Caki2 (cell line): ENCODE measurements at places on chromosomes 1 and 21.

- no peak for DNase-seq
Measured at GRCh38 chr1:221776495-221777301, 34.8 kb upstream of the DUSP10 start.

- DNase-seq = no peak
Measured at GRCh38 chr1:94778808-94779207, 41.3 kb upstream of the SLC44A3 start.

- DNase-seq = no peak
Measured at GRCh38 chr21:33572350-33572749, 16.1 kb downstream of the DONSON start.

DNA sequence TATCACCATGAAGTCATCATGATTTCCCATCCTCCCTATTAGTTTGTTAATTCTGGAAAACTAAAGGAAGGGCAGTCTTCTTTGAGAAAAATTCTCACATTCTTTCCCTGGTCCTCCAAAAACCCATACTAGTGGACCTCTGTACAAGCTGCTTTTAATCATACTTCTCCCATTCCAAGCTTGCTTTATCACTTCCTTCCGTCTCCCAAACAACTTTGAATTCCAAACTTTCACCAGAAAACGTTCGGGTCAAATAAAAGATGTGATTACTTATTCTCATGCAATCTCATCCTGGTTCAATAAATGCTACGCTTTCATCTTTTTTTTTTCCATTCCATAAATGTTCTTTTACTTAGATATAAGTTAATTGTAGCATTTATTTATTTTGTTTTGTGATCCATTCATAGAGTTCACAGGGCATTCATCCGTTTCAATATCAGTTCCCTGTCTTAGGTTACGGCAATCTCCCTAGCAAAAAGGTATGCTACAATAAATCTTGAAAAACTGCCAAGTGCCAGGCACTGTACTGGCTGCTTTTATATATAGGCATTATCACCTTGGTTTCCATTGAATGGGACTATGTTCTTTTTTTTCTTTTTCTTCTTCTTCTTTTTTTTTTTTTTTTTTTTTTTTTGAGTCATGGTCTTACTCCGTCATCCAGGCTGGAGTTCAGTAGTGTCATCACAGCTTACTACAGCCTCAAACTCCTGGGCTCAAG is 100.2 kb upstream of the GREM2 start:
- DNase-seq = peak; percentile 48

GRCh38 chr1:228045871-228046270 is 36.6 kb upstream of the ARF1 start:
- no peak for DNase-seq

GRCh38 chr1:36565576-36566501 is 83.1 kb upstream of the CSF3R start:
- no peak for DNase-seq

- DNase-seq = no peak
Measured at GRCh38 chr1:91226741-91227140, 177.9 kb downstream of the HFM1 start.

DNA sequence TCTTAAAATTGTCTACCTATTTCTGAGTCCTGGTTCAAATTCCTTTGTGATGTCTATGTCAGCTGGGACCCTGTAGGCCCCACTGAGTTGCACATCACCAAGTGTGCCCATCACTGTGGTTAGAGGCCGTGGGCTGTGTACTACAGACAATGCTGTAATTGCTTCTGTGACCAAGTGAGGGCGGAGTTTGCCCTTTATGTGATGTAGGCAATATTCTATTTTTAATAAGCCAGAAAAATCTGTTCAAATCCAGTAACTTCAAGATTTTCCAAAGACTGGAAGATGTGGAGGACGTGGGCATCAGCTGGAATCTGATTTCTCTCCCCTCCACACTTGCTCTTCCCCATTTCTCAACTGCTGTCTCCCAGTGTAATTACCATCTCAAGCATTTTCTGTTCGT is 215.4 kb downstream of the PBX1 start:
- DNase-seq = no peak

- no peak for DNase-seq
Measured at GRCh38 chr1:84861988-84862644, 30.9 kb downstream of the LPAR3 start.

- no peak for DNase-seq
Measured at GRCh38 chr1:186849271-186849671, 20.5 kb downstream of the PLA2G4A start.

GRCh38 chr1:44390277-44390676 is 14.8 kb upstream of the RNF220 start:
- DNase-seq = peak; percentile 14

GRCh38 chr1:23997812-23998211 is 17.7 kb upstream of the SRSF10 start:
- no peak for DNase-seq

GRCh38 chr1:7657287-7658016 is 113.6 kb upstream of the VAMP3 start:
- DNase-seq = no peak

DNA sequence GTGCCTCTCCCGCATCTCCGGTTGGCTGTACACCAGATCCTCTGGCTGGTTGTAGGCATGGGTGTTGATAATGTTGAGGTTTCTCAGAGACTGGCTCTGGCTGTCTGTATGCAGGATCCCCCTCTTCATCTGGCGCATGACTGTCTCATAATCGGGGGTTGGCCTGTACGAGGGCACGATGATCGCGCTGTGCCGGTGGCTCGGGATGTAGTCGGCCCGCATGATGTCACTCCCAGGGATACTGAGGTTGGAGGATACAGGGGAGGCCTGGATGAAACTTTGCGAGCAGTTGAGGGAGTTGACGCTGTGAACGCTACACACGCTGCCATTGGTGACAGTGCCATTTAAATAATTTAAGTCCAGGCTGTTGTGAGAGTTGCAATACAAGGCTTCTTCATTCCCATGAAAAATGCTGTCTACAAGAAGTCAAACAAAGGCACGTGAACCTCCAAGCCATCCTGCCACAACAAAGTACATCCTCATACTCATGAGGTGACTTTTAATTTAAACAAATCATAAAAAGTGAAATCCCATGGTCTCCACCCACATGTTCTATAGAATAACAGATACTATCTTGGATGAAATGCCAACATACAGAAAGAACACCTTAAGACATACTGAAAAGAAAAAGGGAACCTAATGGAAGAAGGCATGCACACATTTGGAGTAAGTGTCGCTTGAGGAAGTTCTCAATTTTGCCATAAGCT is 103.6 kb downstream of the SMYD2 start:
- no peak for DNase-seq

DNA sequence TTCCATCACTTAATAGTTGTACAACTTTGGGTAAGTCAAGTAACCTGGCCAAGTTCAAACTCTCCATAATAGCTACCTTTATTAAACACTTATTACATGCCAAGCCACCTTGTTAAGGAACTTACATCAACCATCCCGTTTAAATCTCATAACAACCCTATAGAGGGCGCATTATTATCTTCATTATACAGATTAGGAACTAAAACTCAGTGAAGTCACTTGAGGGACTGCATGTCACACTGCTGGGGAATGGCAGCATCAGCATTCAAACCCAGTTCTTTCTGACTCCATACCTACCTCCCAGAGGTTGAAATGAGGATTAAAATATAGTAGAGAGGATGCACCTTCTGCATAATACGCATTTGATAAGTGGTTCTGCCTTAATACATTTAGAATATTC is 47.1 kb upstream of the PLA2G2C start:
- DNase-seq = no peak

- peak; percentile 69 for DNase-seq
Measured at GRCh38 chr1:203038217-203038741, 12.0 kb downstream of the PPFIA4 start.

DNA sequence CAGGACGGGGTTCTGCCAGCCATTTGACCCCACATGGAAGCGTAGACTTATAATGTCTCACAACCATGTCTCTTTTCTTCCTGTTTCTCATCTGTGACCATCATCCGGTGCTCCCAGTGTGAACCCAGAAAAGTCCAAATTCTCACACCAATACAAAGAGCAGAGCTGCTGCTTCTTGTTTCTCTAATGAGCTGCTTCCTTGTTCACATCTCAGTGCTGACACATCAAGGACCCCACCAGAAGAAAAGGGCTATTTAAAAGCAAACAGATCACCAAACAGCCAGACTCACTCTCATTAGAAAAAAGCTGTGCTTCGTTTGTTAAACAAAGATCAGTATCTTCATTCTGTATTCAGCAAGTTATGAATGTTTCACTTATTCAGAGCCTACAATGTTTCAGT is 835 bp upstream of the LCE1D start:
- no peak for DNase-seq

DNA sequence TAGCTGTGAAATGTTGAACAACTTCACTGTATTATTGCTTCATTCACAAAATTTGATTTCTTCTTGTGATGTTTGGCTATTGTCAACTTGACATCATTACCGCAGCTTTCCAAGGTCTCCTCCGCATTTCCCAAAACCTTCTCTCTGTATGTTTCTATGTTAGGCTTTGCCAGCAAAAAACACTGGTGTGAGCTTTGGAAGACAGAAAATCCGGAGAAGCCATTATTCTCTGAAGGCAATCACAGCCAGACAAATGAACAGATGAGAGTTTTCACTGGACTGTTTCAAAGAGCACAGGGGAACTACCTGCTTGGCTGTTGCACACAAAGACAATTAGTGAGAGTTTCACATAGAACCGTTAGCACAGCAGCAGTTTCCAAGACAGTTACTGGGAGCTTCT is 609.6 kb downstream of the BRINP3 start:
- no peak for DNase-seq

DNA sequence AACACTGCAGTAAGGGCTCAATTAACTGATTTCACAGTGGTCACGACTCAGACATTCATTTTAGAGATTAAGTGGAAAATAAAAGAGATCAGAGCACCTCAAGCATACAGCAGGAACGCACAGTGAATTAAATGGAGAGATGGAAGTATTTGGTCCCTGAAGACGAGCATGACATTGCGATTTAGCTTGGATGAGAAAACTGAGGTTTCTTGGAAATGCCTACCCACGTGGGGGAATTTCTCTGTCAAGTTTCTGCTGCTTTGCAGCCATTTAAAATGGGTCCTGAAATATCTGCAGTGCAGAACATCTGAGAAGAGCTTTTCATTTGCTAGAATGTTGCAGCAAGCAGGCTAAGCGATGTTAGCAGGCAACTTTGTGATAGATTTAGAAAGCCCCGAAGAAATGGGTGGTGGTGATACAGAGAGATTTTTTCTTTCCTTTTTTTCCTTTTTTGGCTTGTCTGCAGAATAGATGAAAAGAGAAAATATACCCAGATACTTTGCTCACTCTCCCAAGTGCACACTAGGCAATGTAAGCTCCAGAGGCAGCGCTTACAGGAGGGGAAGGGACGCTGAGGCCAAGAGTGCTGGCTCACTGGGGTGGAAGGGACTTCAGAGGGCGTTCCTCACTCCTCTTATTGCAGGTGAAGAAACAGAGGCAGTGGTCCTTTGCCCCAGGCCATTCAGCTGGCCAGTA is 258.0 kb downstream of the KCNJ6 start:
- DNase-seq = no peak

DNA sequence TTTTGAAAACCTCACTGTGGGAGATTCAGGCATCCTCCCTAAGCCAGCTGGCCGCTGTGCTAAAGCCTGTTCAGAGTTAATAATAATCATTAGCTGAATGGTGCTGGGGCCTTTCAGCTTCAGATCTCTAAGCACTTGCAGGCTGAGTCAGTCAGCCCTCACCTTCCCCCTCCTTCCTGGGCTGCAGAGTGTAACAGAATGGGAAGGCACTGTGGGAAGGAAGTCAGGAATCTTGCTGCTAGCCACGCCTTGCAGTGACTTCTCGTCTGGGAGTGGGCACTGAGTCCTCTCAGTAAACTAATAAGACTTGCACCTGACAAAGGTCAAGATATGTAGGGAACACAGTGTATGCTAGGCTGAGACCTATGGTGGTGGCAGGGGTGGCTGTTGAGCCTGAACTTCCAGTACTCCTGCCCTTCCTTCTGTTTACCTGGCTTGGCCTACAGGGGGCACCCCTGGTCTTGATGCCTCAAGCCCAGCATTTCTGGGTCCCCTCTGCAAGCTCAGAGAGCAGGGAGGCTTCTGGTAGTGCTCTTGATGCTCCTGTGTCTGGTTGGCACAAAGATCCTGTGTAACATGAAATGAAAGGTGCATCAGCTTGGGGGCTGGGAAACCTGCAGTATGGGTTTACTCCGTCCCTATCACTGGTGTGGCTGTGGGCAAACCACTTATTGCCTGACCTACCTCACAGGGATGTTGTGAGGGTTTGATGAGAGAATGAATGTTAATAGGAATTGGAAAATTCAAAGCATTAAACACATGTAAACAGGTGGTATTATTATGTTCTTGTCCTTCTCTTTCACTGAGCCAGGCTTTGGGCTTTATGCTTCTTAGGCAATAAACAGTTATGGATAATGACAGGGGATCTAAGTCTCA is 6.0 kb downstream of the CYB561D1 start:
- peak; percentile 70 for DNase-seq

DNA sequence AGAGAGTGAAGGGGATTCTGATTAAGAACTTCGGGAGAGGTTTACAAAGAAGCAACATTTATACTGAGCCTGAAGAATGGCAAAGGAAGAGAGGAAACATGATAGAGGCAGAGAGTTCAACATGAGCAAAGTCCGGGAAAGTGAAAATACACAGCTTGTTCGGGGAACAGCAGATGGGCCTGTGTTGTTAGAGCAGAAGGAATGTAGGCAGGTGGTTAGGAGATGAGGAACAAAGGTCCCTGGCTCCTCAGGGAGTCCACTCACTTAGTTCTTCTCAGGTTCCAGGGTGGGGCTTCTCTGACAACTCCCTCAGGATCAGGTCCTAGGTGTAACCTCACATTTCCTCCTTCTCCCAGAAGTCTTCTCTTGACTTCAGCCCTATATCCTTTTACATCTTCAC is 5.1 kb upstream of the ZNF326 start:
- DNase-seq = no peak

- no peak for DNase-seq
Measured at GRCh38 chr1:214086945-214087344, 99.2 kb downstream of the PROX1 start.

- no peak for DNase-seq
Measured at GRCh38 chr1:116765962-116766361, 11.7 kb downstream of the CD2 start.

- DNase-seq = peak; percentile 46
Measured at GRCh38 chr1:26234644-26235370, 807 bp downstream of the CEP85 start.

DNA sequence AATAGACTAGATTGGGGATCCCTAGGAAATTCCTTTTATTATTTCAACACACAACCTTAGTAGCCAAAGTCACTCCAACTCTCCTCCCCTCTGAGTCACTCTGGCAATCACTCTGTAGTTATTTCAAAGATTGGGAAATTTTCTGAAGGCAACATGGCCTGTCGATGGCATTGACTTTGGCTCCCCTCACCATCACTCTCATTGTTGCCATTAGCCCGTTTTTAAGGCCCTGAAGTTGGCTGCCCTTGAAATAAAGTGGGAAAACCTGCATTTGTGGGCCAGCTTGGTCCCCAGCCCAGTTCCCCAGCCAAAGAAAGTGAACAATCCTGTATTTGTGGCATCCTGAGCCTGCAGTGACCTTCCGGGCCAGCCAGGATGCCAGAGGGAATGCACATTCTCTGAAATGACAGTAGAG is 52.5 kb downstream of the CDC7 start:
- no peak for DNase-seq

DNA sequence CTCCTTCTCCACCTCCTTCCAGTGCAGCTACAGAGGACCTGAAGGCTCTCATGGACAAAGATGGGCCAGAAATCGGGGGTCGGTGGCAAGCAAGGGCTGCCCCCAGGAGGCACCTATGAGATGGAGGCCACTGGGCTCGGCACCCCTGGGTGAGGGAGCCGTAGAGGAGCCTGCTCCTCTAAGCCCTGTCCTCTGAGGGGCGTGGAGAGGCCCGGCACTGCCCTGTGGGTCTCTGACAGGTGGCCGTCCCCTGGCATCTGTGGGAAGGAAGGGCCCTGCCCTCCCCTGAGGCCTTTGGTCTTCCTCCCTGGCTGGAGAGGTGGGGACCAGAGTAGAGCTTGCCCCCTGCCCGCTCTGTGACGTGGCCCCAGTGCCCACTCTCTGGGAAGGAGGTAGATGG is 30.9 kb downstream of the PRDM16 start:
- no peak for DNase-seq
